ENCODE measurements at places on chromosomes 7 and 10.

DNA sequence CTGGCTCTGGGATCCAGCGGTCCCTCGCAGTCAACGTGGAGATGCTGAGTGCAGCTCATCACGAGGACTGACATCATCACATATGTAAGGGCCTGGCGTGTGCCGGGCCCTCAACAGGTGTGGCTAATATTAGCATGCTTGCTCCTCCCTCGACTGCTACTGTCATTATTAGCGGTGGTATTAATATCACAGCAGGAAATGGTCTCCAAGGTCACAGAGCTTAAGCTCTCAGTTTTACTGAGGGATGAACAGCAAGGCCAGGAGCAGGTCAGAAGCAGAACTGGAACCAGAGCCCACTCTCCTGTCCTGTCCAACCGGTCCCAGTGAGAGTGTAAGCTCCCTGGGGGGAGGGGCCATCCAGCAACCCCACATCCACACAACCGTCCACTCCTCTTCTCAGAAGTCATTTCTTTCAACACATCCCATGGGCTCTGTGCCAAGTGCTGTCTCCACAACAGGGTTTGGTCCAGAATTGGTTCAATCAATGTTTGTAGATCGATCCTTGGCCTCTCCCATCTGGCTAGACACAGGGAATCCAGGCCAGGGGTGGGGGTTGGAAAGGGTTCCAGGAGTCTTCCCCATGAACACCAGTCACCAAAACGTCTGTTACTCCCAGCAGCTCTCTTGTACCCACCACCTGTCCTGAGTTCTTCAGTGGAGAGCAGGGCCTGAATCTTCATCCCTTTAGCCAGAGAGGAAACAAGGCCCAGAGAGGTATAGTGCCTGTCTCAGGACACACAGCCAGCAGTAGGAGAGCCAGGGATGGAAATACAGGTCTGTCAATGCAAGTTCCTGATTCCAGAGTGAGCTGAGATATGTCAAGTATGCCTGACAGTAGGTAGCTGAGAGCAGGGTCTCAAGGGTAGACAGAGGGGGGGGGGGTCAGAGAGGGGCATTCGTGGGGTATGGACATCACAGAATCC is 45.3 kb upstream of the ZMIZ1 start:
- no peak for DNase-seq

- no peak for DNase-seq
These were observed 52.3 kb downstream of the MKI67 start for GRCh38 chr10:128073890-128074289.

DNA sequence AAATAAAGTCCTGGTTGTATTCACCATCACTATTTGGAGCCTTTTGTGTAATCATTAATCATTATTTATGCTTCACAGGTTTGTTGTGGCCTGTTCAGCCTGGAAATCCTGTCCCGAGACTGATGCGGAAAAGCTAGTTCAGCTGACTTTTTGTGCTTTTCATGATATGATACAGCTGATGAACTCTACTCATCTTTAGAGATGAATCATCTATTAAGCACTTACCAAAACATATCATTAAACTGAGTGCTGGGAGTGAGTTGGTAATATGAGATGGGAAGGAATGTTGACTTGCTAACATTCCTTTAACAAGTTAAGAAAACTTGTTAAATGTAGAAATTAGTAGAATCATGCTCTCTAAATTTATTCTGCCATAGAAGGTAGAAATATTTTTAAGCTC is 53.0 kb downstream of the CROT start:
- DNase-seq = no peak

DNA sequence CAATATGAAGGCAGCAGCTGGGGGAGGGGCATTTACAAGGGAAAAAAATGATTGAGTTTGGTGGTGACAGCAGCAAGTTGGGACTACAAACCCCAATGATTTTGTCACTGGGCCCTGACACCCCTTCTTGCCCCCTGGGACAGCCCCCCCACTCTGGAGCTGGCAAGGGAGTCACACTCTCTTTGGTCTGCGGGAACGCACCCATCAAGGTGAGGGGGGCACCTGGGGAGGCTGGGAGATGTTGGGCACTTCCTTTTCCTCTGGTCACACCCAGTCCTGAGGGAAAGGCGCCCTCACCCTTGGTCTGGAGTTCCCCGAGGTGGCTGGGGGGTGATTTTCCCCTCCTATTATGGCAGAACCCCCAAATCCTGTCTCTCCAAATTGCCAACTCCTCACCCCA is 24.4 kb downstream of the EPHB4 start:
- DNase-seq = no peak

GRCh38 chr10:109996225-109996624 is 11.6 kb upstream of the ADD3 start:
- DNase-seq = no peak

GRCh38 chr7:149780636-149781419 is 7.4 kb upstream of the ZNF467 start:
- DNase-seq = no peak

DNA sequence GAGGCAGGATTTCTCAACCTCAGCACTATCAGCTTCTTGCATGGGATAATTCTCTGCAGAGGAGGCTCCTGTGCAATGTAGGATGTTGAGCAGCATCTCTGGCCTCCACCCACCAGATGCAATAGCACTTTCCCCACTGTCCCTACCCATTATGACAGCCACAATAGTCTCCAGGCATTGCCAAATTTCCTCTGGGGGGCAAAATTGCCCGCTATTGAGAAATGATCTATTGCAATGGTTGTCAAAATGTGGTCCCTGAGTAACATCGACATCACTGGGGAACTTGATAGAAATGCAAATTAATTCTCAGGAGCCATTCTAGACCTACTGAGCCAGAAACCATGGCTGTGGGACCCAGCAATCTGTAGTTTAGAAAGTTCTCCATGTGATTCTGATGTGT is 7.0 kb downstream of the KCNK18 start:
- no peak for DNase-seq

DNA sequence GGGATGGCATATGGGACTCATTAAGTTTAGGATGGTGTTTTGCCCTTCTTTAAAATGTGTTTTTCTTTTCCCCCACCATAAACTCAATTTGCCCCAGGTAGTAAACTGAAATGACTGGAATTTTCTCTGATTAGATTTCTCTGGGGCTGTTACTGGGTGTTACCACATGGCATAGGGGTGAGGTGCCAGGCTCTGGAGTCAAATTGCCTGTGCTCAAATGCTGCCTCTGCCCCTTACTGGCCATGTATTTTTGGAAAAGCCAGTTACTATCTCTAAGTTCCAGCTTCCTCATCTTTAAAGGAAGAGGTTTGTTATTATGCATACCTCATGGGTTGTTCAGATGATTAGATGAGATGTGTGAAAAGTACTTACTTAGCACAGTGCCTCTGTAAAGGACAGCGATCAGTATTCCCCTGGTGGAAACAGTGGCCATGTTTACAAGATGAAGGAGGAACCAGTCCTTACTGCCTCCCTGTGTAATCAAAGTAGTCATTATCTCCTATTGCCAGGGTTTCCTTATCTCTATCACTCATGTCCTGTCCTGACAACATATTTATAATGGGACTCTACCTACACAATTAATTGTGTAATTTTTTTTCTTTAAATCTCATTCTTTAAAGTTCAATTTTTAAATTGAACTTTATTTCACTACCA is 352.0 kb downstream of the KCNMA1 start:
- DNase-seq = no peak

GRCh38 chr7:132817949-132818348 is 241.7 kb upstream of the PLXNA4 start:
- no peak for DNase-seq

- no peak for DNase-seq
These were observed 512.0 kb downstream of the PTPRN2 start for GRCh38 chr7:158075633-158076001.

GRCh38 chr7:110311556-110311955 is 779.4 kb upstream of the LRRN3 start:
- no peak for DNase-seq

DNA sequence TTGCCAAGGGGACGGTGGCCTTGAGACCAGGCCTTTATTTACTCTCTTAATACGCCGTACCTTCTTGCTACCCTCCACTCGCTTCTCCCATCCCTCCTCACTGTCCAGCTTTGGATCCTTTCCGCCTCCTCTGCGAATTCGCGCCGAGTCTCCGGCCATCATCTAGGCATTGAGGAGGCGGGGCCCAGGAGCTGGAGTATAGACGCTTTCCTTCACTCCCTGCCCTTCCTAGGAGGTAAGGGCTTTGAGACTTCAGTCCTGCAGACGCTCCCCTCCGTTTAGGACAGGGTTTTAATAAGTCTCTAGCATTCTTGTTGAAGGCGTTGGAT is 538 bp downstream of the TFAM start:
- DNase-seq = peak; percentile 30

- DNase-seq = no peak
These were observed 100.1 kb upstream of the COL1A2 start for GRCh38 chr7:94294471-94295131.

DNA sequence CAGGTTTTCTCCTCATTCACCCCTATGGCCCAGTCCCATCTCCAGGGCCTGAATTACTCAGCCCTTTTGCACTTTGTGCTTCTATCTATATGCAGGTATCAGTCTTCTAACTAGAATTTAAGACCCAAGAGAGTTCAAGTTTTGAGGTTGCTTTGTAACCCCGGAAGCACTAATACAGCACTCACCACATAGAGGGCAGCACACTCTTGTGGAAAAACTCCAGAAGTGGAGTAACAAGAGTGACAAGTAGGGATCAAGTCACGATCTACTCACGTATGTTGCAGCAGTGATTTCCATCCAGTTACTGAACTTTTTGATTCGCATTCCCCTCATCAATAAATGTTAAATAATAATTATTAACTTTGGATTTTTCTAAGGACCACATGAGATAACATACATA is 151.0 kb downstream of the CHCHD3 start:
- DNase-seq = no peak

- no peak for DNase-seq
These were observed 56.8 kb downstream of the TNS3 start for GRCh38 chr7:47525066-47525623.

- DNase-seq = no peak
These were observed 10.5 kb downstream of the GET4 start for GRCh38 chr7:886626-887487.

GRCh38 chr7:1025743-1026581 is 18.4 kb upstream of the GPR146 start:
- no peak for DNase-seq

DNA sequence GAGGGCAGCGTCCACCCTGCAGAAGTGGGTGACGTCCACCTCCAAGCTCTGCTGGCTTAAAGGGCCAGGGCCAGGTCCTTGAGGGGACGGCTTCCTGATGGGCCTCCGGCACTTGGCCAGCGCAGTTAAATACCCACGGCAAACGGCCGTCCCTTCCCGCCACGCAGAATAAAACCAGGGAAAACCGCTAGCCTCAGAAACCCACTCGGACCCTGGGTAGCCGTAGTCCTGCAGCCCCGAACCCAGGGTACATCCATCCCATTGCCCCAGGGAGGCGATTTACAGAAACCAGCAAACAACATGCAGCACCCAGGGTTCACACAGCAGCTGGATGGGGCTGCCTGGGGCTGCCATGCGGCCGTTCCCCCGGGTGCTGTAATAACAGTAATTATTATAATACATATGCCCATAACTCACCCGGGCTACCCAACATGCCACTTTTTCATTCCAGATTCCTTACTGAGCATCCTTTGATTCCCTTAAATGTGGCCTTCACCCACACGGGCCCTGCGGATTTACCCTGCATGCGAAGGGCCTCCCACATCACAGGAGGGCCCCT is 81.5 kb upstream of the PDGFA start:
- no peak for DNase-seq

GRCh38 chr7:70132226-70132851 is 534.1 kb downstream of the AUTS2 start:
- no peak for DNase-seq

- DNase-seq = no peak
These were observed 101.9 kb upstream of the HABP2 start for GRCh38 chr10:113450906-113451305.

GRCh38 chr7:113100121-113100603 is 13.5 kb upstream of the GPR85 start:
- DNase-seq = no peak

DNA sequence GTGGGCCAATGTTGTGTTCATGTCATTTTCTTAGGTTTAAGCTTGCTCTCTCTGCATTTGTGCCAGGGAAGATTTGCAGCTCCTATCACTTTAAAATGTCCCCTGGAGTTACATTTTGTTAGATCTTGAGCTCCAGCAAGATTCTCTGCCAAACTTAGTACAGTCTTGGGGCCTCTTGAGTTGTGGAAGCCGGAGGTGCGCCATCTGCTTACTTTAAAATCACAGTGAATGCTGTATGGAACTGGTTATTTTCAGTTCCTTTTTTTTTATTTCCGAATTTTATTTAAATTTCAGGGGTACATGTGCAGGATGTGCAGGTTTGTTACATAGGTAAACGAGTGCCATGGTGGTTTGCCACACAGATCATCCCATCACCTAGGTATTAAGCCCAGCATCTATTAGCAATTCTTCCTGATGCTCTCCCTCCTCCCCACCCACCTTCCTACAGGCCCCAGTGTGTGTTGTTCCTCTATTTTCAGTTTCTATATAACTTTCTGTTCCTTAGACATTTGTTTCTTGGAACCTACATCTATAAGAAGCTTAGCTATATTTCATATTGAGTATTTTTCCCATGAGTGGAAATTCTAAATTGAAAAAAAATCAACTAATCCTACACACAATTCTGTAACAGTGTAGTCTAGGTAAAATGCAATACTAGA is 114.4 kb upstream of the CREB5 start:
- no peak for DNase-seq

GRCh38 chr7:149598721-149599308 is 101.2 kb upstream of the ZNF746 start:
- peak; percentile 24 for DNase-seq

- DNase-seq = no peak
These were observed 108.8 kb downstream of the ADCY1 start for GRCh38 chr7:45682836-45683555.

Measured in SW480 (cell line).